ENCODE measurements at places on chromosomes 16 and 17.

DNA sequence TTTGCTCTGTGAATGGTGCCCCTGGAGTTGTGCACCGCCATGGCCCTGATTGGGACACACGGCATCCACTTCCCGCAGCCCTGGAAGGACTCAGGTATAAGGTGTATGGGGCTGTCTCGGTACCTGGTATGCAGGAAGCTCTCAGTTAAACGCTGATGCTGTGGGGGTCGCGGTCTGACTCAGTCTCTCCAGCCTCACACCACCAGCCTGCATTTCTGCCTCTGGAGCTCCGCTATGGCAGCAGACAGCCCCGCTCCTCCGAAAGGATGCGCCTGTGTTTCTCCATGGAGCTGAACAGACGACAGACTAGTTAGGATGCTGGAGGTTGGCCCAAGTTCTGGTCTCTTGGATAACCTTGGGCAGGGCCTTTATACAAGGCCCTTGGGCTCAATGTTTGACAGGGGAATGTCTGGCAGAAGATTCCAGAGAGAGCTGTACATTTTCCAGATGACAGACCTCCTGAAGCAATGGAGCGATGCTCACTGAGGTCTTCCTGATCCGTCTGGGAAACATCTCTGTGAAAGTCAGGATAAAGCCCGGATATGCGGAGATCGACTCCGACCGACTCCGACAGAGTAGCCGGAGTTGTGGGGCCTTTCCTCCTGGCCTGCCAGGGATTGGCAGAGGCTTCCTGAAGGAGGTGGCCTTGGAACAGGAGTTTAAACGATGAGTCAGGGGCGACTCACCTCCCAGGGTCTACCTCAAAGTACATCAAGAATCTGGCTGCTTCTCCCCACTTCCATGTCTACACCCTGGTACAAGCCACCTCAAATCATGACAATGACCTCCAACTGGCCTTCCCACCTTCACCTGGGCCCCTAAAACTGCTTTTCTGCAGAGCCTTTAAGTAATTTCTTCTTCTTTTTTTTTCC is 21.9 kb upstream of the BCAR1 start:
- no peak for DNase-seq

GRCh38 chr17:49469831-49470810 is 25.0 kb upstream of the NGFR start:
- peak; percentile 57 for DNase-seq

DNA sequence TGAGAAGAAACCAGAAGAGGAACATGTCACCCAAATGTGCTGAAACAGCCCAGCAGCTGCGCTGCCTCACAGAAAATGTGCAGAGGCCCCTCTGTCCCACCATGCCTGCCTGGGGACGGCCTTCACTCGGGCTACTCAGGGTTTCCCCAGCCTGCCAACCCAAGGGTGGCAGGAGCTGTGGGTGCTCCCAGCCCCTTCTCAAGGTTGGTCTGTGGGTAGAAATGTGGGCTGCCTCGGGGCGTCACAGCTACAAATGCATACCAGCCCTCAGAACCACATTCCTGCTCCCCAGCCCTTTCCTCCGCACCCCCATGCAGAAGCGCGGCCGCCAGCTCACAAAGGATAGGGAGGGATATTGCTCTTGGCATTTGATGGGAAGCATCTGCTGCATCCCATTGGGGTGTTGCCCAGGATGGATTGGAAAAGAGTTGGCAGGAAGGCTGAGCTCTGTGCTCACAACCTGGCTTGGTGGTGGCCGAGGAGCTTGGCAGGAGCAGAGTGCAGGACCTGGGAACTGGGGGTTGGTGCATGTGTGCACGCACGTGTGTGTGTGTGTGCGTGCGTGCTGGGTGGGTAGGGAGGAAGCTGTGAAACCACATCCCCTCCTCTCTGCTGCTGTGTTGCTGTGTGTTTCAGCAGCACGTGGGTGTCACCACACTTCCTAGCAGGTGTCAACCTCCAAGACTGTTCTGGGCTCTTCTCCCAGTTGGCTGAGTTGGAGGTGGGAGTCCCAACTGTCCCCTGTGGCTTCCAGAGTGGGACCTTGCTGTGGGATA is 304.4 kb downstream of the SEC14L1 start:
- no peak for DNase-seq

- no peak for DNase-seq
These were observed 44.7 kb downstream of the CNOT1 start for GRCh38 chr16:58584831-58585505.

DNA sequence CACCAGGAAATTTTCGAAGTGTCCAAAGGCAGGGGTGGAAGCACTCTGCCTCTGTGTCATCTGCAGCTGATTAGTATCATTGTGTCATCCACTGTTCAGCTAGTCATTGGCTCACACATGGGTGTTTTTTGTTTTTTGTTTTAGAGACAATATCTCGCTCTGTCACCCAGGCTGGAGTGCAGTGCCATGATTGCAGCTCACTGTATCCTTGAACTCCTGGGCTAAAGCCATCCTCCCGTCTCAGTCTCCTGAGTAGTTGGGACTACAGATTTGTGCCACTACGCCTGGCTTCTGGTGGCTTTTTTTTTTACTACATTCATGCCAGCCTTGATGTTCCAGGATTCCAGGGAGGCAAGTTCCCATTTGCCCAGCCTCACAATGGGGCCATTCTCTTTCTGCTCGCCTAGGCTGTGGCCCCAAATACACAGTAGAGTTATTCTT is 32.5 kb upstream of the MYO18A start:
- DNase-seq, result no peak

DNA sequence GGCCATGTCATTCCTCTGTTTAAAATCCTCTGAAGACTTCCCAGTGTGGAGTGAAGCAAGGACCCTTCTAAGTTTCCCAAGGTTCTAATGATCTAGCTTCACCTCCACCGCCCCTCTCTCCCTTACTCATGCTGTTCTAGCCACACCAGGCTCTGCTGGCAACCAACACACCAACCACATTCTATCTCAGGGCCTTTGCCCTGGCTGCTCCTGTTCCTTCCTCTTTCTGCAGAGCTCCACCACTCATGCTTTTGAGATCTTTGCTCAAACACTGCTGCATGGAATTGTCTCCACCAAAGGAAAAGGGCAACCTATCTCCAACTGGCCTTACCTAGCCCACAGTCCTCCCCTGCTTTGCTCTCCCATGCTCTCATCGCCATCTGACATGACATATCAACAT is 128.7 kb downstream of the XYLT1 start:
- no peak for DNase-seq

- no peak for DNase-seq
These were observed 7.3 kb upstream of the METRNL start for GRCh38 chr17:83071966-83072562.

DNA sequence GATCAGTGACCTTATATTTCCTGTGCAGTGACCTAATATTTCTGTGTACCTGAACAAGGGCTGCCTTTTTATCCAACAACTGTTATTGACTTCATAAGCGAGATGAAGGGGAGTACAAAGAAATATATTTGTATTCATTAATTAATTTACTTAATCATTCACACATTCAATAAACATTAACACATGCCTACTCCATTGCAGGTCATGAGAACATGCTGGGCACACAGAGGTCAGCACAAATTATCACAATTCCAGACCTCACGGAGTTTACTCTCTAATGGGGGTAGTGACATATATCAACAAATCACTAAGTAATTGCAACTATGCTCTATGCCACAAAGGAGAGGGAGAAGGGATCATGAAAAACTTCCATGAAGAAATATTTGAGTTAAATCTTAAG is 614.6 kb downstream of the TOX3 start:
- DNase-seq, result no peak

GRCh38 chr16:19130852-19131824 is 17.4 kb downstream of the ITPRIPL2 start:
- DNase-seq, result peak; percentile 58

DNA sequence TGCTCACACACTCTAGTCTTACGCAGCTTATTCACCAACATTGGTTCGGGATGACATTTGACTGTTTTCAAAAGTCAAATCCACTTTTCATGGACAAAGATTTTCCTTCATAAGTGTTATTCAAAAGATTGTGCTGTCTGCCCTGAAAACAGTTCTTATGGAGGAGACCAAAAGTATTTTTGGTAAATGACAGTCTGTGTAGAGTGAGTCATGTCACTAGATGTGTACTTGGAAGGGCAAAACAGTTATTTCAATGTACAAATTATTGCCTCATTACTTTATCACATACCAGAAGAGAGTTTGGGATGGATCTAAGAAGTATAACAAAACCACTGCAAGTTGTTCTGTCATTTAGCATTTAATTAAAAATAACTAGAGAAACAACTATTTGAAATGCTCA is 265.6 kb downstream of the CDH13 start:
- no peak for DNase-seq

DNA sequence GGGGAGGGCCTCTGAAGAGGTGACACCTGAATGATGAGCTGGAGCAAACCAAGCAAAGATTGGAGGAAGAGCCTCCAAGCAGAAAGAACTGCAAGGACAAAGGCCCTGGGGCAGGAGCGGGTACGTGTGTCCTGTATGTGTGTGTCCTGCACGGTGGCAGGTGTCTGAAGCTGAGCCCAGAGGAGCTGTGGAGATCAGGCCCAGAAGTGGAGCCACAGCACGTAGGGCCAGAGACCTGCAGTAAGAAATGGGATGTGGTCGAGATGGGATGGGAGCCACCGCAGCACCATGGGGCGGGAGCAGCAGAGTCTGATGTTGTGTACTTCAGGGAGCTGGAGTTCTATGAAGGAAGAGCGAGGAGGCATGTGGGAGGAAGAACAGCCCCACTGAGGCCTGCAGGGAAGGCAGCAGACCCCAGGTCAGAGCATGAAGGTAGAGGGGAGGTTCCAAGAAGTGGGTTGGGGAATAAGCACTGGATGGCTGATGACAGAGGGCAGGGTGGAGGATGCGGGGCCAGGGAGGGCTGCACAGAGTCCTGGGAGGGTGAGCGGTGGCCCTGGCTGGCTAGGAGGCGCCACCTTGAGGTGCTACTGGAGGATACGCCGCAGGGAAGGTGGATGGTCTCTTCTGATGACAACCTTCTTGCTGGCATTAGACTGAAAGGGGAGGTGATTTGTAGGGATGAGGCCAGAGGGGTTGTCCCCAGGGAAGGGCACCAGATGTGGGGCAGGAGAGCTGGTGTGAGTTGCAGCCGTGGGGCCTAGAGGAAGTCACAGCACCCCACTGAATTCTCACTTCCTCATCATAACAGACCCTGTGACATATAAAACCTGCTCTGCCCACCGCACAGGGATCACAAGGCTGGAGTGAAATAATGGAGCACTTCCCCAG is 10.6 kb upstream of the CETP start:
- peak; percentile 77 for DNase-seq

DNA sequence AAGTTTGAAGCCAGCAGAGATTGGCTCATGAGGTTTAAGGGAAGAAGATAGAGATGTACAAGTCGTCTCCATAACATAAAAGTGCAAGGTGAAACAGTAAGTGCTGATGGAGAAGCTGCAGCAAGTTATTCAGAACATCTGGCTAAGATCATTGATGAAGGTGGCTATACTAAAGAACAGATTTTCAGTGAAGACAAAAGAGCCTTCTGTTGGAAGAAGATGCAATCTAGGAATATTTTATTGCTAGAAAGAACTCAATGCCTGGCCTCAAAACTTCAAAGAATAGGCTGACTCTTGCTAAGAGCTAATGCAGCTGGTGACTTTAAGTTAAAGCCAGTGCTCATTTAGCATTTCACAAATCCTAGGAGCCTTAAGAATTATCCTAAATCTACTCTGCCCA is 26.0 kb downstream of the CCL4 start:
- DNase-seq, result no peak

- DNase-seq, result no peak
These were observed 59.0 kb upstream of the WSCD1 start for GRCh38 chr17:6011206-6011605.

- no peak for DNase-seq
These were observed 20.3 kb downstream of the ALOX15B start for GRCh38 chr17:8059131-8059530.

- no peak for DNase-seq
These were observed 1.9 kb upstream of the TBC1D10B start for GRCh38 chr16:30372038-30372712.

DNA sequence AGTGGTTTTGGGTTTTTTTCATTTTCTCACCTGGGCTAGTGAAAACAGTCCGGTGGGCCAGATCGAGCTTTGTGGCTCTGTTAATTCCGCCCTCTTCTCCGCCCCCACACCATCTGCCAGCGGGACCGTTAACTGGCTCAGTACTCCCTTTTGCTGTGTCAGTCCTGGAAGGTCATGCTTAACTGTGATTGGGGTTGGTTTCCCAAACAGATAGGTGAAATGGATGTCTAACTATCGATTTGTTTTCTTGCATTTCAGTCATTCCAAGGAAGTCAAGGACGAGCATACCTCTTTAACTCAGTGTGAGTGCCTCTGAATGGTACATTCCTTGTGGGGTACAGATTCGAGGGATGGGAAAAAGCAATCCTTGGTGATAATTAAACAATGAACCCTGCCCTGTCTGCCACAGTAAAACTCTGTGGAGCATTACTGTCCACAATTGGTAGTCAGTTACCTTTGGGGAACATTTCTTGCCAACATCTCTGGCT is 56.7 kb downstream of the YPEL2 start:
- no peak for DNase-seq

- no peak for DNase-seq
These were observed 87.7 kb downstream of the UTP18 start for GRCh38 chr17:51347851-51348584.

GRCh38 chr16:31466381-31466841 is 5.5 kb upstream of the TGFB1I1 start:
- no peak for DNase-seq

- DNase-seq, result peak; percentile 69
These were observed 12.9 kb downstream of the TRPV2 start for GRCh38 chr17:16428098-16428882.

- DNase-seq, result peak; percentile 32
These were observed 8.0 kb downstream of the TSR3 start for GRCh38 chr16:1343428-1344242.

GRCh38 chr17:72460711-72461110 is 339.9 kb downstream of the SOX9 start:
- no peak for DNase-seq

- DNase-seq, result no peak
These were observed 7.9 kb downstream of the MAPK8IP3 start for GRCh38 chr16:1713933-1714332.

DNA sequence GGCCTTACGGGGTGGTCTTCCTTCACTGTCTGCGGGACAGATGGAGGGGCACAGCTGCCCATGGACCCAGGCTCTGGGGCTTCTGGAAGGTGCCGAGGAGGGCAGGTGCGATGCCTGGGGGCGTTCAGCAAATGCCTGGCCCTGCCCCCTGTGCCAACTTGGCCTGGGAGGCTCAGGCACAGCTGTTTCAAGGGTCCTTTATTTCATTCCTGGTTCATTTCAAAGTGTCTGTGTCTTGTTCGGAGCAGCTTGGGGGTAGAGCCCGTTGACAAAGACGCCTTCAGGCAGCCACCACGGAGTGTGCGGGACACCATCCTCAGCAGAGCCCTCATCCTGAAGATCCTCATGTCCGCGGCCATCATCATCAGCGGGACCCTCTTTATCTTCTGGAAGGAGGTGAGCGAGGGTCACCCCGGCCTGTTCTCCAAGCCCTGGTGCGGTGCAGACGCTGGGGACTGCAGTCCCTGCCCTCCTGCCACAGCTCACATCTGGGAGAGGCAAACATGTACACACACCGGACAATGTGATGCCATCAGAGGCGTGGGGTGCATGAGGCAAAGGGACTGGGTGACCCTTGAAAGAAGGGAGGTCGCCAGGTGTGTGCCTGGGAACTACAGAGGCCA is 43.9 kb downstream of the MEAK7 start:
- no peak for DNase-seq

Data from ELF-1 (cell line).